ENCODE measurements at places on chromosomes 4 and X. TPM values are rescaled to one million over a fixed set of nuclear protein-coding genes. Genes with fewer than 3 reads are reported as not detected.

Gene CRMP1
- not detected for total RNA-seq

- no peak for DNase-seq
Measured at GRCh38 chr4:24777536-24778463, 17.6 kb upstream of the SOD3 start.

DNA sequence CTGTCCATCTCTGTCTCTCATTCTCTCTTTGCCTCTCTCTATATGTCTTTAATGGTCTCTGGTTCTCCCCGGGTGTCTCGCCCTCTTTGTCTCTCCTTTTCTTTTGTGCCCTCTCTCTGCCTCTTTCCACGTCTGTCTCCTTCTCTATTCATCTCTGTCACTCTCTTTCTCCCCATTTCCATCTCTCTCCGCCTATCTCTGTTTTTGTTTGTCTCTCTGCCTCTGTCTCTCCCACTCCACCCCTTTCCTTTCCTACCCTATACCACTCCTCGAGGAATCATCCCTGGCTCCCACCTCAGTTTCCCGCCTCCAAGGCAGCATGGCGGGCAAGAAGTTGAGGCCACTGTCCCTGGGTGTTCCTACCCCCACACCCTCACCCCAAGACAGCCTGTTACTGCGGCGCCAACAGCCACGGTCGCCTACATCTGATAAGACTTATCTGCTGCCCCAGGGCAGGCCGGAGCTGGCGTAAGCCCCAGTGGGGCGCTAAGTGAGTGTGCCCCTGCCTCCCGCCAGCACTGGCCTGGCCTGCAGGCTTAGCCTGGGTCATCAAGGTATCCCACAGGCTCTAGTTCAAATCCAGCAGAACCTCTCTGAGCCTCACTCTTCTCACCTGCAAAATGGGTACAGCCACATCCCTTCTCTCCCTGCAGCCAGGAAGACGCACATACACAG lies 713 bp upstream of the GATA1 start:
- DNase-seq, result no peak

DNA sequence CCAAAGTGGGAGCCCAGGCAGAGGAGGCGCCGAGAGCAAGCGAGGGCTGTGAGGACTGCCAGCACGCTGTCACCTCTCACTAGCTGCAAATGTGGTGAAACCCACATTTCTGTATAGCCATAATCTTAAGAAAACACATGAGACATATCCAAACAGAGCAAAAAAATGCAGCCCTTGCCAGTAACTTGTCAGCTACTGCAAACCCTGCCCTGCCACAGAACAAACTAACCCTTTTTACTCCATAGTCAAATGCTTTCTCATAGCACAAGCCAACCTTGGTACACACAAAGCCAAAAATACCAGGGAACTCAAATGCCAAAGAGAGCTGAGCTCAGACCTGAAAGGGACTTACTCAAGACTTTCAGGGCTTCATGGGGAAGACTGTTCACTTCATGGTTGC lies 14.9 kb upstream of the NXF3 start:
- no peak for DNase-seq

GRCh38 chr4:83708500-83709175 lies 172.7 kb downstream of the GPAT3 start:
- no peak for DNase-seq

- no peak for DNase-seq
Measured at GRCh38 chrX:63012574-63012973, 338.6 kb downstream of the SPIN4 start.
